ENCODE measurements at places on chromosomes 13 and 19. TPM values are rescaled to one million over a fixed set of nuclear protein-coding genes. Genes with fewer than 3 reads are reported as not detected.

Gene TLE2
- total RNA-seq: not detected

Gene ZNF426
- 29.6 TPM for total RNA-seq

Gene GPR12
- total RNA-seq: not detected

DNA sequence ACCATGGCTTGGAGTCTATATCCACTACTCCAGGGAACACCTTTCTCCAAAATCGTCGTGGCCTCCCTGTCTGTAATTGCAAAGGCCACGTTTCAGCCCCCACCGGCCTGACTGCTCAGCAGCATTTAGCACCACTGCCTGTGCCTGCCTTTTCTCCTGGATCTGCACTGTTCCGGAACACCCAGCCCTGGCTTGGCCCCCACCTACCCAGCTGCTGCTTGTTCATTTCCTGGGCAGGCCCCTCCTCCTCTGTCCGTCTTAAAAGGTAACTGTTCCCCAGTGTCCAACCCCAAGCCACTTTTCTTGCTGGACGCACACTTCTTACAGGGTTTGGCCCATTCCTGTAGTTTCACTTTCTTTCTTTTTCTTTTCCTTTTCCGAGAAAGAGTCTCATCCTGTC, 8.5 kb upstream of the SYT5 start:
- no peak overlapping the region for H3K27ac ChIP-seq
- DNase-seq: no peak
- H3K27me3 ChIP-seq: peaks cover 20% of the 10 kb centered on the region
- H3K4me1 ChIP-seq: no peaks in the 10 kb centered on the region
- no peak overlapping the region for H3K4me3 ChIP-seq

Gene SLC25A41
- 0.46 TPM for total RNA-seq

- no peaks in the 10 kb centered on the region for H3K4me1 ChIP-seq
- H3K27me3 ChIP-seq: no peaks in the 10 kb centered on the region
- no peaks in the 10 kb centered on the region for H3K36me3 ChIP-seq
- no peak for DNase-seq
- no peak overlapping the region for H3K4me3 ChIP-seq
Observed at GRCh38 chr13:113508521-113509254, 18.2 kb upstream of the DCUN1D2 start.

Gene KLK14
- not detected for total RNA-seq

- no peaks in the 10 kb centered on the region for H3K36me3 ChIP-seq
- H3K27me3 ChIP-seq: peaks cover 39% of the 10 kb centered on the region
- DNase-seq: no peak
- H3K4me1 ChIP-seq: no peaks in the 10 kb centered on the region
- no peak overlapping the region for H3K27ac ChIP-seq
Observed at GRCh38 chr19:43469160-43469480, 3.7 kb upstream of the LYPD3 start.

GRCh38 chr19:53541971-53542370, 4.0 kb downstream of the ZNF331 start:
- DNase-seq: no peak
- no peaks in the 10 kb centered on the region for H3K27me3 ChIP-seq
- no peak overlapping the region for H3K4me3 ChIP-seq
- H3K36me3 ChIP-seq: no peaks in the 10 kb centered on the region
- H3K4me1 ChIP-seq: no peaks in the 10 kb centered on the region

Gene ZNF100
- 18.9 TPM for total RNA-seq

Gene CYP4F8
- not detected for total RNA-seq

Gene KIR2DL1
- total RNA-seq: not detected

- no peaks in the 10 kb centered on the region for H3K27me3 ChIP-seq
- peak; percentile 3 for DNase-seq
- no peaks in the 10 kb centered on the region for H3K4me1 ChIP-seq
- no peak overlapping the region for H3K4me3 ChIP-seq
- no peaks in the 10 kb centered on the region for H3K36me3 ChIP-seq
Observed at GRCh38 chr13:92362717-92363116, 863.9 kb upstream of the GPC6 start.

- H3K4me3 ChIP-seq: no peak overlapping the region
- DNase-seq: peak; percentile 30
- H3K36me3 ChIP-seq: no peaks in the 10 kb centered on the region
Observed at GRCh38 chr19:46718157-46718933, 1.4 kb upstream of the PRKD2 start.

DNA sequence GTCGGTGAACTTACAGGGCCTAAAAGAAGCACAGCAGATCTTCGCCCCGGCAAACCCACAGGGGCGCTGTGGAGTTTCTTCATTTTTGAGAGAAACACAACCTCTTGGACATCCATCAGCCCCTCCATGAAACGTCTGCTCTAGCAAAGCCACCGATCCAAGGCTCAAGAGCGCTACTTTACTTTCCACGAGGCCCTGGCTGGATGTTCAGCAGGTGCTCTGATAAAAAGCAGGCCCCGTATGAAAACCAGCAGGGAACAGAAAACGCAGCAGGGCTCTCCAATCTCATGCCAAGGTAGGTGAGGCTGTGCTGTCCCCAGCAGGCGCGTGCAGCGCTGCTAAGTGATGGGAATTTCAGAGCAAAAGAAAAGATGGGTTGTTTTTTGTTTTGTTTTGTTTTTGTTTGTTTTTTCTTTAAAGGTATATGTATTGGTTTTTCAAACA, 86.7 kb downstream of the IRS2 start:
- no peaks in the 10 kb centered on the region for H3K27me3 ChIP-seq
- H3K27ac ChIP-seq: no peak overlapping the region
- peaks cover 6% of the 10 kb centered on the region for H3K4me1 ChIP-seq

Gene FREM2
- total RNA-seq: 21.3 TPM

DNA sequence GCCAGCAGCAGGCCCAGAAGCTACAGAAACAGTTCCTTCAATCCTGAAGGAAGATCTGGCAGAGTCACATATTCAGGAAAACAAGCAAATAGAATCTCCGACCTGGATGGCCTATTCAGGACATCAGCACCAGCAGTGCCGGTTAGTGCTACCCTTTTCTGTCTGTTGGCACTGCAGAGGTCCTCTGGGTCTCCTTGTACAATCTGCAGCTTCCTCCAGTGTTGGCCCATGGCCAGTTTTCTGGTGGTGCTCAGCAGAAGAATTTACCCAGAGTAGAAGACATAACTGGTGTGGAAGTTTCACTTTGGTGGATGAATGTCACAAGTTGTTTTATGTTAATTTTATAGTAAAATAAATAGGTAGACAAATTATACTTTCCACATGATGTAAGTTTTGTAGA, 498.1 kb downstream of the COG6 start:
- DNase-seq: no peak
- no peak overlapping the region for H3K4me3 ChIP-seq
- no peaks in the 10 kb centered on the region for H3K27me3 ChIP-seq
- H3K27ac ChIP-seq: no peak overlapping the region

- peaks cover 15% of the 10 kb centered on the region for H3K4me1 ChIP-seq
- H3K27ac ChIP-seq: no peak overlapping the region
- DNase-seq: no peak
- no peak overlapping the region for H3K4me3 ChIP-seq
Observed at GRCh38 chr13:27922883-27923612, 3.2 kb downstream of the PDX1 start.

DNA sequence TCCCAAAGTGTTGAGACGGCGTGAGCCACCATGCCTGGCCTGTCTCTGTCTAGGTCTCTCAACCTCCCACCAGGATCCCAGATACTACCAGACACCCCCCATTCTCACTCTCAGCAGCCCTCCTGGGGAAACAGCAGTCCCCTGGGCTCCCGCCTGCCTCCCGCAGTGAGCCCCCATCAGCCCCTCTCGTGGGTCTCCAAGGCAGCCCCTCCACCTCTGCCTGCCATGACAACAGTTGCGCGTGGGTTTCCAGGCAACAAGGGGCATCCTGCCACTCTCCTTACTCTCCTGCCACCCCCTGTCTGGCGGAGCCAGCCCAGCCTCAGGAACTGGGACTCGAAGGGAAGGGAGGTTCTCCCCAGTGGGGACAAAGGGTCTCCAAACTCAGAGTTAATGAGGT, 5.2 kb downstream of the LRRC4B start:
- H3K27me3 ChIP-seq: peaks cover 98% of the 10 kb centered on the region
- H3K4me1 ChIP-seq: peaks cover 14% of the 10 kb centered on the region
- no peaks in the 10 kb centered on the region for H3K36me3 ChIP-seq

GRCh38 chr13:60974296-60974695, 441.4 kb downstream of the PCDH20 start:
- H3K27ac ChIP-seq: no peak overlapping the region
- no peaks in the 10 kb centered on the region for H3K27me3 ChIP-seq
- no peak overlapping the region for H3K4me3 ChIP-seq
- no peaks in the 10 kb centered on the region for H3K4me1 ChIP-seq
- H3K36me3 ChIP-seq: no peaks in the 10 kb centered on the region
